ENCODE measurements at places on chromosomes 12 and 14. TPM values are rescaled to one million over a fixed set of nuclear protein-coding genes. Genes with fewer than 3 reads are reported as not detected.

DNA sequence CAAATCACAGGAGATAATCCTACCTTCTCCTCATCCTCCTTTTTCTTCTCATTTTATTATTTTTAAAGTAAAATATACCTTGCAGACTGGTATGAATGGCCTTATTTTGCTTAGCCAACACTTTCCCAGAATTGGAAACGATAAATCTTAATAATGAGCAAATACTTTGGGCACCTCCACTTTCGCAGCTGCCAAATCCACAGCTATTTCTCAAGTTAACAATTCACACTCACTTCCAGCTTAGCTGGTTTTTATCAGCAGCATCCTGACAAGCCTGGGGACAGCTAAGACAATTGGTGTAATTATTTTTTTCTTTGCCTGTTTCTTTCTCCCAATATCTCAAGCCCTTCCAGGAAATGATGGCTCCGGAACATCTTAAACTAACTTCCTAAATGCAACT, 867.5 kb upstream of the TMEM132C start:
- no peak overlapping the region for H3K27ac ChIP-seq
- no peaks in the 10 kb centered on the region for H3K36me3 ChIP-seq
- H3K4me1 ChIP-seq: no peaks in the 10 kb centered on the region
- H3K27me3 ChIP-seq: no peaks in the 10 kb centered on the region

- H3K4me1 ChIP-seq: no peaks in the 10 kb centered on the region
- no peak overlapping the region for H3K4me3 ChIP-seq
- H3K36me3 ChIP-seq: no peaks in the 10 kb centered on the region
- H3K27me3 ChIP-seq: no peaks in the 10 kb centered on the region
- H3K27ac ChIP-seq: no peak overlapping the region
- no peak for DNase-seq
Measured at GRCh38 chr14:74524076-74524811, 30.7 kb downstream of the ISCA2 start.

DNA sequence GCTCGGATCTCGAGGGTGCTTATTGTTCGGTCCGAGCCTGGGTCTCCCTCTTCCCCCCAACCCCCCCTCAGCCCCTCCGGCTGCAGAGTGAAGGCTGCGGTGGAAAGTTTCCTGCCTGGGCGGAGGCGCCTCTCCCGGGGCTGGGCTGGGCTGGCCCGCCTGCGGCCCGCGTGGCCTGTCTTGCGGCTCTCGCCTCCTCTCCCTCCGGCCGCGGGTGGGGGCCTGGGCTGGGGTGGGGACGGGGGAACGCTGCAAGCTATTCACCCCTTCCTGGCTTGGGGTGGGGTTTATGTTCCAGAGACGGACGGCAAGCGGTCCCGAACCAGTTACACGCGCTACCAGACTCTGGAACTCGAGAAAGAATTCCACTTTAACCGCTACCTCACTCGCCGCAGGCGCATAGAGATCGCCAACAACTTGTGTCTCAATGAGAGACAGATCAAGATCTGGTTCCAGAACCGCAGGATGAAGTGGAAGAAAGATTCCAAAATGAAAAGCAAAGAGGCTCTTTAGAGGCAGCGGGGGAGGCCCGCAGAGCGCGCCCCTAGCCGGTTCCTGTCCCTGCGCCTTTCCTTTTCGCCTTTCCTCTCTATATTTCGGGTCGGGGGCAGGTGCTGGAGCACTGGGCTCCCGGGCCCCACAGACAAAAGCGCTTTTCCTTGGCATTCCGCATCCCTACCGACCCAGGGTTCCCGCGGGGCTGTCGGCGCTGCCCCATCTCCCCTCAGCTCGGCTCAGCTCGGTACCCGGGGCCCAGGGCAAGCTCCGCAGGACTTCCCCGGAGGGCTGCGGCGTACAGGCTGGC, 1.3 kb downstream of the HOXC5 start:
- H3K4me3 ChIP-seq: peak overlapping the region; percentile 4
- H3K36me3 ChIP-seq: no peaks in the 10 kb centered on the region
- no peak for DNase-seq
- H3K27me3 ChIP-seq: no peaks in the 10 kb centered on the region
- no peaks in the 10 kb centered on the region for H3K4me1 ChIP-seq

The SCNN1A gene
- 1.3 TPM for total RNA-seq

DNA sequence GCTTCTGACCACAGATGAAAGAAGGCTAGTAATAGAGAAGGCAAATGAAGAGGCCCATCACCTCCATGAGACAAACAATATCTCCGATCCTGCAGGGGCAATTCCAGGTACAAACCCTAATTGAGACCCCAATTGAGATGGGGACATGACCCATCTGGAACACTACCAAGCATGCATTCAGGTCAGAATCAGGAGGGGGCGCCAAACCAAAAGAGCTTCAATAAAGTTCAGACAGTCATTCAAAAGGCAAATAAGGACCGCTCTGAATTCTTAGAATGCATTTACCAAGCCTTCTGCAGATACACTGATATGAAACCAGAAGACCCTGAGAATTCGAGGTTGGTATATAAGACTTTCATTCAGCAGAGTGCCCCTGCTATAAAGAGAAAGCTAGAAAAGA, 10.2 kb upstream of the EDDM3B start:
- DNase-seq: no peak
- H3K4me1 ChIP-seq: no peaks in the 10 kb centered on the region
- H3K36me3 ChIP-seq: no peaks in the 10 kb centered on the region
- H3K27ac ChIP-seq: no peak overlapping the region
- H3K27me3 ChIP-seq: no peaks in the 10 kb centered on the region
- no peak overlapping the region for H3K4me3 ChIP-seq

- H3K4me1 ChIP-seq: peaks cover 9% of the 10 kb centered on the region
- peak overlapping the region; percentile 64 for H3K4me3 ChIP-seq
- DNase-seq: peak; percentile 69
Measured at GRCh38 chr14:103628221-103628683, 759 bp upstream of the KLC1 start.
